ENCODE measurements at places on chromosomes 4 and X.

- no peak for DNase-seq
Observed at GRCh38 chr4:95059663-95060062, 301.9 kb downstream of the BMPR1B start.

GRCh38 chrX:129193357-129193756 is 329.9 kb downstream of the SMARCA1 start:
- no peak for DNase-seq

DNA sequence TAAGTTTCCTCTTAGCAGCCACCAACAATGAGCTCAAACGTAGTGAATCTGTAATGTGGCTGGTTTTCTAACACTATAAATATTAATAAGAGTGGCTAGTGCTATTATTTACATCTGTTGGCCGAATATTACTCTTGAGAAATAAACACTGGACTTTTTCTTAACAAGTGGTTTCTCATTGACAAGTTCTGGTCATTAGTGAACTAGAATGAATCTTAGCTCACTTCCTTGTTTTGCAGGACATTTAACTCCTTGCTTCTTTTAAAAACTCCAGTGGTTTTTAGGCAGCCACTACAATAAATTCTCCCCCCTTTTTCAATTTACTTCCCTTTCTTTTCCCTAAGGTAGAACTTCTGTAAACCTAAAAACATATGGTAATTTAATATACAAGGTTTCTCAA is 177.2 kb downstream of the ARAP2 start:
- no peak for DNase-seq

GRCh38 chr4:153955327-153955726 is 166.4 kb upstream of the SFRP2 start:
- no peak for DNase-seq

- no peak for DNase-seq
Observed at GRCh38 chrX:150509703-150510102, 58.7 kb upstream of the MTM1 start.

- DNase-seq: no peak
Observed at GRCh38 chrX:17459661-17460060, 84.7 kb downstream of the NHS start.

DNA sequence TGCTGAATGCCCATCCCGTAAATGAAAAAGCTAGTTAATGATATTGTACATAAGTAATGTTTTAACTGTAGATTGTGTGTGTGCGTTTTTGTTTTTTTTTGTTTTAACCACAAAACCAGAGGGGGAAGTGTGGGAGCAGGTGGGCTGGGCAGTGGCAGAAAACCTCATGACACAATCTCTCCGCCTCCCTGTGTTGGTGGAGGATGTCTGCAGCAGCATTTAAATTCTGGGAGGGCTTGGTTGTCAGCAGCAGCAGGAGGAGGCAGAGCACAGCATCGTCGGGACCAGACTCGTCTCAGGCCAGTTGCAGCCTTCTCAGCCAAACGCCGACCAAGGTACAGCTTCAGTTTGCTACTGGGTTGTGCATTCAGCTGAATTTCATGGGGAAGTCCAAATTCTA is at the start of gene SPP1:
SPP1 (plus strand) TSS at position 249 of the 400 bp plus-strand sequence. CDS start 1,182 bp downstream, outside the sequence.
- no peak for DNase-seq

DNA sequence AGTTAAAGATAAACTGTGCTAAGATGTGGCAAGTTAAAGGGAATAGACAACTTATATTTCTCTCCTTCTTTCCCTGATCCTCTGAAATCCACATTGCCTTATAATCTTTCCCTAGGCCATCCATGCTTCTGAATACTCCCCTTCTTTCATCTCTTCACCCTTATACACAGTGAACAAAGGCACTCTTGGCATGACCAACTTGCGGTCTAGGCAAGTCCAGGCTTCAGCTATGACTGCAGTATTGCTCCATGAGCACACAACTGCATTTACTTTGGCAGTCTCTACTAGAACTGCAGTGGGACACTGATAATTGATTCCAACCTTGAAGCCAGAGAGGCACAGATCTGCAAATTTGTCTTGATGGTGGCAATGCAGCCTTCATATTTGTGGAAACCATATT is 24.2 kb upstream of the UBA6 start:
- no peak for DNase-seq

GRCh38 chr4:40721730-40722171 is 28.0 kb upstream of the NSUN7 start:
- DNase-seq: no peak

DNA sequence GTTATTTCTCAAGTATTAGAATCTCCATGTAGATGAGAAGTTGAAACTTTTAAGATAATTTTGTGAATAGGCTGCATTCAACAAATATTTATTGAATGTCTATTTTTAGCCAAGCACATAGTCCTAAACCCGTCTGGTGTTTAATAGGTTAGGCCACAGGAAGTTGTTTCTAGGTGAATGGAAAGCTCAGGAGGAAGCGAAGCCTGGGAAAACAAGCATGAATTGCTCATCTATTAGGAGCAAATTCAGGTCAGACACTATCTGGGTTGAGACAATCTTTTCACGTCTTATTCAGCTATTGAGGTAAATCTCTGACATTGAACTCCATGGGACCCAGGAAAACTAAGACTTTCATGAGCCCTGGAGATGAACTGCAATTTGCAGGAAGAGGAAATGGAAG is 43.1 kb upstream of the FREM3 start:
- no peak for DNase-seq

DNA sequence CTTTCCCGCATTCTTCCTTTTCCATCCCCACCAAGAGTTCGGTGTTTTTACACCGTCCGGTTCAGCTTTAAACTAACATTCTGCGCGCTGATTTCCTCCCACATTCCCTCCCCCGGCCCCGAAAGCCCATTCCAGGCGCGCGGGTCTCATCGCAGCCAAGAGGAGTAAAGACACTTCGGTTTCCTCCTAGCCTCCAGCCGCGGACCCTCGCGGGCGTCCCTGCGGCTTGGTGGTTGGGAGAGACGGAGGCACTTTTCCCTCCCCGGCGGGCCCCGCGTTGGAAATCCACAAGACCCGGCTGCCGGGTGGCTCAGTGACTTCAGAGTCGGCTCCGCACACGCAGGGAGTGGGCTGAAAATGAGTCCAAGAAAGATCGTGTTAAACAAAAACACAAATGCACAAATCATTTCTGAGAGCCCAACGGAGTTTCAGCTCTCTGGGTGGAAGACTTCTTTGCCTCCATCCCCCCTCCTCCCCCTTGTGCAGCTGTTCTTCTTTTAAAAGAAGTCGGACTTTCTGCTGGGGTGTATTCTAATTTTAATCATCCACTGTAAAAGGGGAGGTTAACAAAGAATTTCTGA is 2.0 kb upstream of the ARX start:
- no peak for DNase-seq

DNA sequence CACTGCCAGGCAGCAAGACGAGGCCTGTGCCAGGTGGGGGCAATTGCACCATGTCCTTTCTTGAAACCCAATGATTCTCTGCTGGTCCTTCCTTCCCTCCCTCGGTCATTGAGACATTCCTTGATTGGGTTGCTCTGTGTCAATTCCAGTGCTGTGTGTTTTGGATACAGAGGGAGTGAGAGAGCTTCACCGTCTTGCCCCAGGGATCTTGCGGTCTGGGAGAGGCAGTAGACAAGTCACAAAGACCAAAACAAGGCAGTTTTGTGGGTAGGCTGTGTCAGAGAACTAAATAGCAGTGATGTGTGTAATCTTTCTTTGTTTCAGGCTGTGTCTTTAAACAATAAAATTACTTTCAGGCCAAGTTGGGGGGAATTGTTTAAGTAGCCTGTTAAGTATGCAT is 38.8 kb upstream of the TADA2B start:
- DNase-seq: no peak

DNA sequence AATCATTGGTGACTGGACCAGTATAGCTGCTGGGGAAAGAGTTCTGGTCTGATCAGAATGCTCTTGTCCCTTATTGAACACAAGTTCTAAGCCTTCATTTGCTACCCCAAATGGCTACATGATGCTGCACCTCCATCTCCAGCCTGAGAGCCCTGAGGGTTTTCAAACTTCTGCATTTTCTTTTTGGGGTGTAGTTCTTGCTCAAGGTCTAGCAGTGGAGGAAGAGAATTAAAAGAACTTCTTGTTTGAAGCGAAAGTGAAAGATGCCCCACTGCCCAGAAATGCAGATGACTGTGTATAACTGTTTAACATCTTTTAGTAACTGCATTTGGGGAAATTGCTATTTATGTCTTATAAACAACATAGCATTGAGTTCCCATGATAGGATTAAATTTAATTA is 38.5 kb downstream of the LAMTOR3 start:
- DNase-seq: no peak

GRCh38 chr4:4502694-4503311 is 39.0 kb downstream of the STX18 start:
- no peak for DNase-seq

DNA sequence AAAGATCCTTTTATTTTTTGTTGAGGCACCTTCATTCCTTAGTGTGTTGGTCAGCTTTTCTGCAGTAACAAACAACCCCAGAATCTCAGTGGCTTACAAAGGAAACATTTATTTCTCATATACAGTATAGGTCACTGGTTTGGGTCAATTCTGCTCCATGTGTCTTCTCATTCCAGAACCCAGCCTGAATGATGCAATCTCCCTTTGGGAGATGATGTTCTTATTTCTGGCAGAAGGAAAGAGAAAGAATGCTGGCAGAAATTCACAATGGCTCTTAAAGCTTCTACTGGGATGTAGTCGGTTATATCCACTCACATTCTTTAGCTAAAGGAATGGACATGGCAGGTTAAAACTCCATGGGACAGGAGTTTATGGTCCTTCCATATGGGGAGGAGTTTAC is 42.3 kb downstream of the IDS start:
- no peak for DNase-seq

GRCh38 chr4:90281541-90282355 is 154.6 kb downstream of the CCSER1 start:
- no peak for DNase-seq

DNA sequence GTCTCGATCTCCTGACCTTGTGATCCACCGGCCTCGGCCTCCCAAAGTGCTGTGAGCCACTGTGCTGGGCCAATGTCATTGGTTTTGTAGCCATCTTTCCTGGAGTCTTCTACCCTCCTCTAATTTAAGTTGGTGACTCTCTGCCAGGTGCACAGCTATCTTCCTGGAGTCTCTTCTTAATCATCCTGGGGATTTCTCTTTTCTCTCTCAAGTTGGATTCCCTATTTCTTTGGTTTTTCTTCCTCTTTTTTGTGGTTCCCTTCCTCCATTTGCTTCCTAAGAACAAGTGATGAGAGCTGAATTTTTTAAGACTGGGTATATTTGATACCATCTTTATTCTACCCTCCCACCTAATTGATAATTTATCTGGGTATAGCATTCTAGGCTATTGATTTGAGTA is 113.8 kb downstream of the SYNPO2 start:
- DNase-seq: no peak

- DNase-seq: no peak
Observed at GRCh38 chrX:109638158-109638557, 13.2 kb upstream of the KCNE5 start.

DNA sequence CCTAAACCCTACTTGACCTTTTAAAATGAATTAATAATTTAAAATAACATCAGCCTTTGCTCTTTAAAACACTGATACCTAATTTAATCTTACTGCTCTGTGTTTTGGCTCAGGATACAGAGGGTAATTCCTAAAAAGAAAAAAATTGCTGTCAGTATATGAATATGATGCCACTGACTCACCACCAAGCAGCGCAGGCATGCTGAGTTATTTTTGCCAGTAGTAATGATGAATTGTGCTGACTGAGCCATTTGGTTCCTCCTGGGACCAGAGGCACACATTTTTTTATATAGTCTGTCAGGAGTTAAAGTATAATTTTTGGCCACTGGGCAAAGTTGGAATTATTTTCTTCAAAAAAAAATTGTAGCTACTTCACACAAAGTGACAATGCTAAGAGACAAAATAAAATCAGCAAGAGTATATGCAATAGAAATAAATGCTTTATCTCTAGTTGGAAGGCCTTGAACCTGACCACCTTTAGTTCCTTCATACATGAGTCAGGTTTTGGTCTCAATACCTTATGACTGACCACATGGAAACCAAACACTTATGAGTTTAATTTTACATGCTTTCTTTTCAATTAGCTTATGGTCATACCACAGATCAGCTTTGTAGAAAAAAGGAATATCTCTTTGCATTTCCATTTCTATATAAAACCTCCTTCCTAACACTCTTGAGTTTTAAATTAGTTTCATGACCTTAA is 115.1 kb downstream of the PPP3CA start:
- DNase-seq: no peak

DNA sequence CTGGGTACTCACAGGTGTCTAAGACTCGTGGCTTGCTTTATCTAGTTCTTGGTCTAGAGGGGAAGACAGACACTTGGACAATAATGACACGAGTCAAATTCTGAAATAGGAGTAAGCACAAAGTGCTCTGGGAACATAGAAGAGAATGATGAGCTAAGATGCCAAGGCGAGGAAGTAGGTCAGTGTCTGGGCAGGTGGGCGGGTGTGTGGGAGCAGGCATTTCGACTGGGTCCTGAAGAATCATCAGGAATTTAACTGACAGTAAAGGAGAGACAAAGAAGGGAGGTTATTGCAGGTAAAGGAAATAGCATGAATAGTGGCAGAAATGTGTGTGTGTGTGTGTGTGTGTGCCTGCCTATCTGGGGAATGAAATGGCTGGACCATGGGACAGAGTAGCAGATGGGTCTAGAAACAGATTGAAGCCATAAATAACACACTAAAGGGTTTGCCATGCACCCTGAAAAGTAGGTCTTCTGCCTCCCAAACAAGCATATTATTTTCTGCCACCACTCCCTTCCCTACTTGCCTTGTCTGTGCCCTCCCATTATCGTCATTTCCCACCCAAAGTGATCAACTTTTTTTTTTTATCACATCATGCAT is 58.4 kb upstream of the SLC25A43 start:
- DNase-seq: no peak

DNA sequence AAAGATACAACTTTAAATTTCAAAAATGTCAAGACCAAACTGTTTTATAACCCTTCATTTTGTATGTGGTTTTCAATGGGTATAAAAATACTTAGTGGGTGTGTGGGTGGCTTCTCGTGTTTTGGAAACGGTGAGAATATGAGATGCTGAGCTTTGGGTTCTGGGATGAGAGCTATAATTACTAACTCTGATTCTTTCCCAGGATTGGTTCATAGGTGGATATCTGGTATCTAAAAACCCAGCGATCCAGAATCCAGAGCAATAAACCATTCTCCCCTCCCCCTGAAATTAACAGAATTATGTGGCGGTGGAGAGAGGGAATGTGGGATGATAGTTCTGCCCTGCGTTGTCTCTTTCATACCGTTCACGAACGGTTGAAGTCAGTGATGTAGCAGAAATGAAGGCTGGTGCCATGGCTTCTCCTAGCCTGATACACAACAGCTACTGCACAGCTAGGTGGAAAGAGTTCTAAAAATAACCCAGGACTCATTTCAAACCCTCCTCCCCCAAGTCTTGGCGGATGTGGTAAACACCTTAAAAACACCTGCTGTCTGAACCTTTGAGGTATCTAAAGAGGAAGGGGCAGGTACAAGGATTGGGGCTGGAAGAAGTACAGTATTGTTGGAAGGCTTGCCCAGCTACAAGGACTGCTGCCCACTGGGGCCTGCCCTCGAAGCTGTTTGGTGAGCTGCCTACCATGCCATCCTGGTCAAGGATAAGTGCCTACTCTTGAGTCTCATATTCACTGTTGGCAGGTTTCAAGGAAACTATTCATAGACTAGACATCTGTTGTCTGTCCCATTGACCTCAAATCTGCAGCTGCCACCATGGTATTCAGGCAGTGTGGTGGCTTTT is 44.5 kb downstream of the SEPTIN11 start:
- DNase-seq: no peak

Data from GOT3 (cell line).